Ascending aorta (tissue), 2 donors: ENCODE measurements at places on chromosomes 5 and 9. TPM values are rescaled to one million over a fixed set of nuclear protein-coding genes. Genes with fewer than 3 reads are reported as not detected.

Gene AK8
- not detected for total RNA-seq

Gene ZFR
- 25.8 TPM for total RNA-seq

Gene CNTFR
- 4.7 TPM for total RNA-seq

Gene LPAR1
- 35.4 TPM for total RNA-seq

Gene MARCOL
- not detected for total RNA-seq

Gene SNCAIP
- 2.9 TPM for total RNA-seq

Gene ARRDC1
- total RNA-seq = 56.8 TPM

Gene PAIP1
- total RNA-seq = 93.6 TPM

Gene SH3TC2
- 0.21 TPM for total RNA-seq

Gene FGF18
- 6.9 TPM for total RNA-seq

Gene DIRAS2
- total RNA-seq = not detected

Gene CREB3
- 48.3 TPM for total RNA-seq

Gene GPRIN1
- not detected for total RNA-seq

Gene IL5
- not detected for total RNA-seq

Gene CDC20B
- not detected for total RNA-seq

Gene AP3B1
- total RNA-seq = 37.3 TPM

Gene LOX
- 48.1 TPM for total RNA-seq

Gene GFRA3
- total RNA-seq = not detected

Gene NUTM2F
- total RNA-seq = not detected

Gene C7
- 179 TPM for total RNA-seq

Gene PRRX2
- 112 TPM for total RNA-seq

Gene SLCO4C1
- not detected for total RNA-seq

Gene NMUR2
- not detected for total RNA-seq

Gene SNCB
- not detected for total RNA-seq

Gene PCDHGB1
- total RNA-seq = 1.8 TPM

Gene IFNK
- total RNA-seq = not detected

Gene GRM6
- total RNA-seq = not detected

Gene MUSK
- total RNA-seq = not detected

Gene MYOZ3
- 1.1 TPM for total RNA-seq

Gene PCDHA13
- 0.21 TPM for total RNA-seq

Gene CDH9
- total RNA-seq = not detected

Gene SCAMP1
- 15.0 TPM for total RNA-seq

Gene ARID3C
- total RNA-seq = not detected

Gene DAB2
- 33.6 TPM for total RNA-seq

Gene ZNF483
- total RNA-seq = 3.1 TPM

Gene LURAP1L
- 1.6 TPM for total RNA-seq

Gene CCDC152
- not detected for total RNA-seq

Gene NDOR1
- total RNA-seq = 27.0 TPM
